Fibroblast of lung (primary cell): ENCODE measurements at places on chromosomes 5 and 9.

DNA sequence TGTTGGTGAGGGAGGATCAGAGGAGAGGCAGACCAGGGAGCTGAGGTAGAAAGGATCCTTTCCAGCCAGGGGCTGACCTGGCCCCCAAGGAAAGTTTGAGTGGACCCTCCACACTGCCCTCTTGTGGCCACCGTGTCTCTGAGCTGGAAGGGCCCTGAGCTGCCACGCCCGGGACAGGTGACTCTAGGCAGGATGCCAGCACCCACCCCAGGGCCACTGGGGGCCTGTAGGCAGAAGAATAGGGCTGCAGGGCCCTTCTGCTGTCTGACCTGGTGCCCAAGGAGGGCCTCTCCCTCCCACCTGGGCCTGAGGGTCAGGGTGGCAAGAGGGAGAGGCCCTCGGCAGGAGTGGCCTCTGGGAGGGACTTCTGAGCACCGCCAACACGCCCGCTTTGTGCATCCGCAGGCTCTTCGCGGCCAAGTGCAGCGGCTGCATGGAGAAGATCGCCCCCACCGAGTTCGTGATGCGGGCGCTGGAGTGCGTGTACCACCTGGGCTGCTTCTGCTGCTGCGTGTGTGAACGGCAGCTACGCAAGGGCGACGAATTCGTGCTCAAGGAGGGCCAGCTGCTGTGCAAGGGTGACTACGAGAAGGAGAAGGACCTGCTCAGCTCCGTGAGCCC, 76.8 kb downstream of the LMX1B start:
- H3K36me3 ChIP-seq: no peaks in the 10 kb centered on the region
- H3K4me1 ChIP-seq: no peaks in the 10 kb centered on the region
- H3K27ac ChIP-seq: no peak overlapping the region
- no peak for DNase-seq

GRCh38 chr9:118360036-118360435, 655.8 kb downstream of the TLR4 start:
- H3K4me1 ChIP-seq: no peaks in the 10 kb centered on the region
- no peak overlapping the region for H3K27ac ChIP-seq
- no peaks in the 10 kb centered on the region for H3K27me3 ChIP-seq
- no peaks in the 10 kb centered on the region for H3K36me3 ChIP-seq
- H3K4me3 ChIP-seq: no peak overlapping the region

DNA sequence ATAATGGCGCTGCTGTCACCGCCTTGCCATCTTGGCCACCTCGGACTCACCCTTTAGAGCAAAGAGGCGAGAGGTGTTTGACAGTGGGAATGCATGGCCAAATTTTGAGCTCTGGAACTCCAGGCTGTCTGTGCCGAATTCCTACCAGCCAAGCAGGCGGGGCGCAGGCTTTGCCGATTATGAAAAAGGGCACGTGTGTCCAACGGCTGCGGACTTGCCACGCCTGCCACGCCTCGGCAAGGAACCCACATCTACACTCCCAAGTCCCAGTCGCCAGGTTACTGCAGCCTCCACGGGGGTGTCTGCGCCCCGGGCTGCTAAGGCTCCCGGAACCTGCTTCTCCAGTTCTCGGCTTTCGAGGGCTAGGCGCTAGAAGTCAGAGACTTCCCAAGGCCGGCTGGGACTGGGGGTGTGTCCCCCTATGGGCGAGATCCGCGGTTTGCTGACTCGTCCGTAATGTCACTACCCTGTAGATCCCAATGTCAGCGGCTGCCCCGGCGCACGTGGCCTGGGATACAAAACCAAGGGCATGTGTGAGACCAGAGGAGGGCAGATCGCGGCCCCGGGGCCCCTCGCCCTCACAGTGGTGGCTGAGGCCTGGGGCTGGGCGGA, 2.8 kb downstream of the NPR3 start:
- H3K4me1 ChIP-seq: peaks cover 4% of the 10 kb centered on the region
- no peaks in the 10 kb centered on the region for H3K36me3 ChIP-seq
- peak overlapping the region; percentile 43 for H3K4me3 ChIP-seq
- peaks cover 8% of the 10 kb centered on the region for H3K27me3 ChIP-seq
- H3K27ac ChIP-seq: peak overlapping the region; percentile 7
- DNase-seq: peak; percentile 48

DNA sequence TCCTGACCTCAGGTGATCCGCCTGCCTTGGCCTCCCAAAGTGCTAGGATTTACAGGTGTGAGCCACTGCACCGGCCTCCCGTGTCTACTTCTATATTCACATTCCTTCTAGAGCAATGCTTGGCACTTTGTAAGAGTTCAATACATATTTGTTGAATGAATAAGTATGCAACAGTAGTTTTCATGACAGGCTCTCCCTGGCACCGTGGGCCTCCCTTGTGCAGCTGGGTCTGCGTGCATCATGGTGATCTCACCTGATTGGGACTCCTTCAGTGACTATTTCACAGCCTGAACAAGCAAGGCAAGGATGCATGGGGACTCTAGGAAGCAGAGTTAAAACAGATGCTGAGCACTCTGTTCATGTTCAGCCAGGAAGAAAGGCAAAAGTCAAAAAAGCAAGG, 6.8 kb upstream of the ZBTB34 start:
- H3K27me3 ChIP-seq: peaks cover 32% of the 10 kb centered on the region
- peak; percentile 51 for DNase-seq
- H3K36me3 ChIP-seq: no peaks in the 10 kb centered on the region
- H3K4me1 ChIP-seq: no peaks in the 10 kb centered on the region
- H3K4me3 ChIP-seq: no peak overlapping the region
- H3K27ac ChIP-seq: no peak overlapping the region

- no peaks in the 10 kb centered on the region for H3K27me3 ChIP-seq
- DNase-seq: peak; percentile 77
- H3K4me3 ChIP-seq: no peak overlapping the region
- H3K27ac ChIP-seq: no peak overlapping the region
- H3K36me3 ChIP-seq: no peaks in the 10 kb centered on the region
- peaks cover 7% of the 10 kb centered on the region for H3K4me1 ChIP-seq
Measured at GRCh38 chr5:126007841-126008240, 415.4 kb upstream of the GRAMD2B start.

DNA sequence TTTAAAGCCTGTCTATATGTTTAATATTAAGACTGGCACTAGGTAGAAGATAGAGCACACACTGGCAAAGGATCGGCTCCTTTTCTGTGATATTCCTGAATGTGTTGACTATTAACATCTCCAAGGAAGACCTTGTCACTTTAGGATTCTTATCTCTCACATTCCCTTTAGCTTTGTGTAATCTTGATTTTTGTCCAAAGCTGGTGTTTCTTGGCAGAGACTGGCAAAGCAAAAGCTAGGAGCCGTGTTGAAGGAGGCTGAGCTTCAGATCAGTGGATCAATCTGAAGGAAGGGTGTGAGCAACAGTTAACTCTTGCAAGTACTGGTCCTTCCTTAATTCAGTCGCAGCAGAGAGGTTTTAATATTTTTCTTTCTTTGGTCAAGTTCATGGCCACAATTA, 830.4 kb upstream of the ZNF608 start:
- DNase-seq: no peak
- no peaks in the 10 kb centered on the region for H3K4me1 ChIP-seq
- no peaks in the 10 kb centered on the region for H3K36me3 ChIP-seq
- H3K4me3 ChIP-seq: no peak overlapping the region
- H3K27ac ChIP-seq: no peak overlapping the region

GRCh38 chr9:131579789-131580211, 34.5 kb downstream of the PRRT1B start:
- H3K4me1 ChIP-seq: no peaks in the 10 kb centered on the region
- no peak overlapping the region for H3K27ac ChIP-seq
- H3K27me3 ChIP-seq: no peaks in the 10 kb centered on the region
- no peak for DNase-seq
- no peak overlapping the region for H3K4me3 ChIP-seq
- peaks cover 18% of the 10 kb centered on the region for H3K36me3 ChIP-seq

DNA sequence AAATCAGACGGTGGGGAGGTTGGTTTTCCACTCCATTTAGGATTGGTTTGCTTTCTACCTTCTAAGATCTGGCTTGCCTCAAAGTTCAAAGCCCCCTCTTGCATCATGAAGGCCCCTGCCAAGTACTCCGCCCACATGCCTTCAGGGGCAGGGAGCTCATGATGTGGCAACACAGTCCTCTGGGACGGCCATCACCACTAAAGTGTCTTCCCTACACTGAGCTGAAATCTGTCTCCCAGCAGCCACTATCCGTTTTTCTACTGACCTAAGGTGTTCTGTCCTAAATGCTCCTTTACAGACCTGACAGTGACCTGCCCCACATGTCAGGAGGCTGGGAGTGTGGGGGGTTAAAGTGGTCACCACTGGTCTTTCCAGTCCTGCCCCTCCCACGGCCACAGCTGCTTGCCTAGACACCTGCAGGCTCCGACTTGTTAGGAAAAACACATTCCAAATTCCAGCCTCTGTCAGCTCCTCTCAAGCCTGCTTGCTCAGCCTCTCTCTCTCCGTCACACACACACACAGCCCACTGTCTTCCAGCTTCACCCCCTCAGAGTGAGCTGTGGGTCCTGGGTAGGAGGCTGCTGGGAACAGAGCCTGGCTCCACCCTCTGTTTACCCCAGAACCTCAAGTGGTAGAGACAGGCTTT, 44.9 kb downstream of the SHB start:
- peak; percentile 69 for DNase-seq
- H3K27ac ChIP-seq: peak overlapping the region; percentile 89
- H3K4me1 ChIP-seq: peaks cover 53% of the 10 kb centered on the region
- H3K36me3 ChIP-seq: no peaks in the 10 kb centered on the region

- no peak overlapping the region for H3K27ac ChIP-seq
- no peaks in the 10 kb centered on the region for H3K27me3 ChIP-seq
- no peaks in the 10 kb centered on the region for H3K36me3 ChIP-seq
- no peak overlapping the region for H3K4me3 ChIP-seq
- no peaks in the 10 kb centered on the region for H3K4me1 ChIP-seq
Measured at GRCh38 chr5:135501965-135502364, 33.8 kb downstream of the NEUROG1 start.

DNA sequence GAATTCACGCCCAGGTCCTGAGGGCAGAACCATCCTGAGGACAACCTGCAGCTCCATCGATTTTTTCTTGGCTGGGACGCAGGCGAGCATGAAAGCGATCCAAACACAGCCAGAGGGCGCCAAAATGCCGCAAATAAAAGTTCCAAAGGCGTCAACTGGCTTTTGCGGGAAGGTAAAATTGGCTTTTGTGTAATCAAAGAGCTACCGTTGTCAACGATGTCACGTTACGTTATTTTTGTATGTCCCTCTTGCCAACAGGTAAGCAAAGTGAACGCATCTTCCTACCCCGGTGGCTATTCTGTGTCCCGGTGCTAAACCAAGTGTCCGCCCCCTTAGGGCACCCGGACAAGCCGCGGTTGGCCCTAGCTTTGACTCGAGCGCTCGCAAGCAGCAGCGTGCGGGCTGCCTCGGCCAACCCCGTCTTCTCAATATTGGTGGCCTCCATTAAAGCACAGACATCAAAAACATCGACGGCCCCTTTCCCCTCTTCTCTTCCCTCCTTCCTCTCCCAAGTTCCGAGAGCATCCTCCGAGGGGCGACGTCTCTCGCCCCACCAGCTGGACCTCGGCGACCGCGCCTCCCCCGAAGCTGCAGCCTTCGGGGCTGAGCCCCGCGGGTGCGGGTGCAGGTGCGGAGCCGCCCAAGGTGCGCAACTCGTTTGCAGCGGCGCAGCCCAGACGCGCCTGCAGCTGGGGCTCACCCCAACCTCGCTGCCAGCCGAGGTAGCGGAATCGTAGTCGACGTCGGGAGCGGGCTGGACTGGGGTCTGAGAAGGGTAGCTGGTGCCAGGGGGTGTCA, 1.1 kb upstream of the BASP1 start:
- H3K27ac ChIP-seq: no peak overlapping the region
- no peaks in the 10 kb centered on the region for H3K4me1 ChIP-seq
- H3K36me3 ChIP-seq: no peaks in the 10 kb centered on the region
- H3K27me3 ChIP-seq: no peaks in the 10 kb centered on the region
- peak; percentile 85 for DNase-seq
